H4 (cell line): ENCODE measurements at places on chromosomes 2 and 18.
A peak's percentile ranks its signal among the peaks of the same experiment; 100 is the strongest.

- no peak for DNase-seq
Measured at GRCh38 chr2:98833917-98834263, 102.1 kb downstream of the CRACDL start.

- DNase-seq = no peak
Measured at GRCh38 chr2:196442211-196442610, 197.3 kb upstream of the CCDC150 start.

DNA sequence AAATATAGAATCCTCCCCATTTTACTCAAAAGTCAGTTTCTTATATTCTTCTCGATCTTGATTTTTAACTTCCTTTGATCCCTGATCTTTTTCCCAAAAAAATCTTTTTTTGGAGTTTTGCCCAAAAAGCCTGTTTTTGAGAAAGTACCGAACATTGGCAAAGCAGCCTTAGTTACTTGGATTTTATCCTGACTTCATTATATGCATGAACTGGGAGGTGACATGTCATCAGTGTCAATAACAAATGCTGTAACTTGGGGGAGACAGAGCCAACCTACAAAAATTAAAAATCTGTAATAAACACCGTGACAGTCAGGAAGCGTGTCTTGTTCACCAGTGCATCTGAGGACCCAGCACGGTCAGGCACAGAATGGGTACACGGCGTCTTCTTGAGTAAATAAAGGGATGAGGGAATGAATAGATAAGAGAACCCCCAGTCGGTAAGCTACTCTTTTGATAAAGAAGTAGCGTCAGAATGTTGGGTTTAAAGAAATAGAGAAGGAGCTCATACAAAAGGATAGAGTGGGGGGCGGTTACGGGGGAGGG, 24.9 kb downstream of the TRAPPC12 start:
- no peak for DNase-seq

DNA sequence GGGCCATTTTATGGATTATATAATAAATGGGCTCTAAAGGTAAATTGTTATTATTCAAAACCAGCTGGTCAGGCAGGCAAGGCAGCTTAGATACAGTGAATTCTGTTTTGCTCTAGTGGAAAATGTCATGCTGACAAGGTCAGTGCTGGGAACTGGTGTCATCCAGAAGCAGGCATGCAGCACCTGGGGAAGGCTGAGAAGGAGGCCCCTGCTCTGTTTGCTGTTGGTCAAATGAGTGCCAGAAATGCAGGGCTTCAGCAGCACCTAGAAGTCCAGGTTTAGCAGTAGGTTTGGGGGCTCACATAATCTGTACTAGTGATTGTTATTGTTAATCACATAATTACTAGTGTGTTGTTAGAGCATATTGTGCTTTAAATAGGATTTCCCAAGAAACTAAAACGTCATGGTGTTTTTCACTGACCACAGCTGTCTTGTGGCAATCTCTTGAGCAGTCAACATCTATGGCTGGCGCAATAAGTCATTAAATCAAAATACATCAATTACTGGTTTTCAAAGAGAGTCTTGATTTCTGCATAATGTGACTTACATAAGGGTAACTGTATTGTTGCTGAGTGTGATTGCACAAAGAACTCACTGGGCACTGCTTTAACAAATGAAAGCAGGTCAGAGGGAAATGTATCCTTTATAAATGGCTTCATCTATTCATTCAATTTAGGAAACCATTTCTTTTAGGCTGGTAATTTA, 99.1 kb downstream of the MYO3B start:
- no peak for DNase-seq

- DNase-seq = no peak
Measured at GRCh38 chr2:238879043-238879442, 31.2 kb downstream of the TWIST2 start.

DNA sequence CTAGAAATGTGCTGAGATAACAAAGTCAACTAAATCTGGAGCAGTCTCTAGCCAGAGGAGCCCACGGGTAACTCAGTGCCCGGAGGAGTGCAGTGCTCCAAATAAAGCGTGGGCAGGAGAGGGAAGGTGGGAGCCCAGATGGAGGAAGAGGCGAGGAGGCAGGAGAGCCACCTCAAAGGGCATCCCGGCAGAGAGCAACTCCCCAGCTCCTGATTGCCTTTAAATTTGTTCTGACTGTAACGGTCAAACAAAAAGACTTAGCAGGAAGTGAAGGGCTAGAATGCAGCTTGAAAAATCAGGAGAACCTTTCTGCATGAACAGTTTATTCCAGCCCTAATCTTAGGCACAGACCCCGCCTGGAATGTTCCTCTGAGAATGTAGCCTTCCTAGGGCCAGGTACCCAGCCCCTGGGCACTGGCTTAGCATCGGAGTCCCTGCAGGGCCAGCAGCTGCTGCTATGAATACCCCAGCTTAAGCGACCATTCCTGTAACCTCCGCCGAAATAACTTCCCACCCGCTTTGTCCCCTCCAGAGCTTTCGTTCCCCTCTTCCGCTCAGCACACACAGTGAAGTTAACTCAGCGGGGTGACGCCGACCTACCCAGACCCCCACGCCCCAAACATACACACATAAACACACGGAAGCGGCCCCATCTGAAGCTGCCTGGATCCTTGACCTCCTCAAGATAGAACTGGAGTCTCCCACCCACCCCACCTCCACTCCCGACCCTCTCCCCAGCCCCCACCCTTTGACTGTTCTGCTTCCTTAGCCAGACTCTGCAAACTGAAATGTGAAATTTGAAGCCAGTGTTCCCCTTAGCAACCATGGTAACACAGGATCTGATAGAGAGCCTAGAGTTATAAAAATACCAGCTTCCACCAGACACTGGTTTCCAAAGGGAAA, 123.2 kb downstream of the SMAD7 start:
- DNase-seq = no peak

- no peak for DNase-seq
Measured at GRCh38 chr18:63157293-63158011, 162.1 kb downstream of the BCL2 start.

DNA sequence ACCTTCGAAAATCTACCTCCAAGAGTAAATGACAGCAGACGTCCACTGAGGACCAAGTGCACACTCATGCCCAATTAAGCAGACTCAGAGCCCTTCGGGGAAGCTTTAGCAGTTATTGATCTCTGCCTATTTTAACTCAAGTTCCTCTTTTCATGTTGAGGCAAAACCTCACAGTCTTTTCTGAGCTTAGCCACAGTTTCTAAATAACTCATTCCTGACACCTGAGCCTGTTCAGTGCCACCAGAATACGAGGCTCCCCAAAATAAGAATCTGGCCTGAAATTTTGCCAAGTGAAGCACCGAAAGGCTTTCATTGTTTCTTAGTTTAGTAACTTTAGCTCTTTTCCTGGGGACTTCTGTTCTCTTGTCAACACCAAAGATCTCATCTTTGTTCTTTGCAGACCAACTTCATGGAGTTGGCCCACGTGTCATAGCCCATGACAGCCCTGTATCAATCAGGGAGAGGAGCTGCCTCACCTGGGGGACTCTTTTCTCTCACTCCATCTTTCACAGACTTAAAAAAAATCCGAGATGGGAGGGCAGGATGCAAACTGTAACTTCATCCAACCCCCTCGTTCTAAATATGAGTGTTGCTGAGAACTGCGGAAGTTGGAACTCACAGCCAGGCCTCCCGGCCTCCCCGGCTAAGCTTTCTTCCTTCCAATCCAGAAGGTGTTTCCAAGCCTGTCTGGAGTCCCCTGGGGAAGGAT, 22.2 kb downstream of the INPP5D start:
- no peak for DNase-seq

- DNase-seq = no peak
Measured at GRCh38 chr2:30981510-30981909, 156.7 kb downstream of the GALNT14 start.

DNA sequence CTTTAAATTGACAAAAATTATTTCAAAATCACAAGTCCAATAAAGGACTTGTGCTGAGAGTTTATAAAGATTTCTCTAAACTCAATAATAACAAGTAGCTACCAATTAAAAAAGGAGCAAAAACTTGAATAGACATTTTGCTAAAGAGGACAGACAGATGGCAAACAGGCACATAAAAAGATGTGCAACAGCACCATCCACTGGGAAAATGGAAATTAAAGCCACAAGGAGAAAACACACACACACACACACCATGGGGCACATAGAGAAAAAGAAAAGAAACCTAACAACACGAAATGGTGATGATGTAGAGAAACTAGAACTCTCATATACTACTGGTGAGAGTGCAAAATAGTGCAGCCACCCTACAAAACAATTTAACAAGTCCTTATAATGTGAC, 12.6 kb upstream of the SLC9A4 start:
- no peak for DNase-seq

DNA sequence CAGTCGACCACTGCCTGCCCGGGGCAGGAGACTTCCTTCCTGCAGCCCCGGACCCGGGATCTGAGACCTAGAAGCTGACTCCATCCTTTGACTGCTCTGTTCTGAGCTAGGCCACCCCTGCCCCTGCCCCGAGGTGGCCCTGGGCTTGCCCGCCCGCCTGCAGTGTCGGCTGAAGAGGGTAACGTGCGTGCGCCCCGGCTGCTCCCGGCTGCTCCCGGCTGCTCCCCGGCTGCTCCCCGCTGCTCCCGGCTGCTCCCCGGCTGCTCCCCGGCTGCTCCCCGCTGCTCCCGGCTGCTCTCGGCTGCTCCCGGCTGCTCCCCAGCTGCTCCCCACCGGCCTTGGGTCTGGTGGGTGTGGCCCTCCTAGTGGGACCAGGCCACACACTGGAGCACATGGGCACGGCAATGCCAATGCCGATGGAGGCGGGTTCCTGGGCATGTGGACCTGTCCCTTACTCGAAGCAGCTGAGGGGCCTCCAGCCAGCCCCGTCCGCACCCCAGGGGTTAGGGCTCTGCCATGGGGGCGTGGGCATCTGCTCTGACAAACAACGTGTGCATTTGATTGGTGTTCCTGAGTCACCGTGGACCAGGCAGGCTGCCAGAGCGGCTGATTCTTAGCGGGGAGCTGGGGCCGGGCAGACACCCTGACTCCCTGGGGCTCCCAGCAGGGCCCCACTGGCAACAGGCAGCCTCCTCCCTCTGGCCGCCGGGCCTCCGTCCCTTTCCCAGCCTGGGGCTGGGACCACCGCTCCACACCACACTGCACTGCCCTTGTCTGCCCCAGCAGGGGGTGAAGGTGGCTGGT, 2.0 kb upstream of the GAL3ST2 start:
- DNase-seq = peak; percentile 69
